ENCODE measurements at places on chromosomes 12 and 14.

- H3K4me1 ChIP-seq: peaks cover 4% of the 10 kb centered on the region
- H3K27ac ChIP-seq: no peak overlapping the region
- no peaks in the 10 kb centered on the region for H3K36me3 ChIP-seq
- no peaks in the 10 kb centered on the region for H3K27me3 ChIP-seq
- no peak overlapping the region for H3K4me3 ChIP-seq
These were observed 13.2 kb upstream of the TSPAN11 start for GRCh38 chr12:30913323-30913722.

- no peaks in the 10 kb centered on the region for H3K36me3 ChIP-seq
- no peak overlapping the region for H3K4me3 ChIP-seq
- no peak for DNase-seq
- no peaks in the 10 kb centered on the region for H3K27me3 ChIP-seq
These were observed 668.0 kb downstream of the DIO2 start for GRCh38 chr14:79543348-79543747.

DNA sequence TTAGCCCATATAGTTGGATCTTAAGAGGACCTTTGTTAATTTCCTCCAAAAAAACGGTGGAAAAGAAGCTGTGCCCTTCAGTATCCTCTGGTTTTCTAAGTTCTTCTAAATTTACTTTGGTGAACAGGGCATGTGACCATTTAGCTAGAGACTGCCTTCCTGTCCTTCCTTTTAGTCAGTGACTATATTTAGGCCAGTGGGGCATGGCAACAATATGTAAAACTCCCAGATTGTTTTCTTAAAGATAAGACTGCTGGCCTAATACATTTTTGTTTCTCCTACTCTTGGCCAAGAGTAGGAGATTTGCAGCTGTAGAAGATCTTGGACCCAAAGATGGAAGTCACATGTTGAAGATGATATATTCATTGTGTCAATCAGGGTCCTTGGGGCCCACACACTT, 325.1 kb upstream of the DCN start:
- no peak for DNase-seq
- no peak overlapping the region for H3K27ac ChIP-seq
- no peaks in the 10 kb centered on the region for H3K27me3 ChIP-seq
- H3K4me1 ChIP-seq: no peaks in the 10 kb centered on the region

GRCh38 chr14:87756661-87757060, 236.3 kb downstream of the GALC start:
- no peaks in the 10 kb centered on the region for H3K4me1 ChIP-seq
- no peaks in the 10 kb centered on the region for H3K36me3 ChIP-seq
- no peak overlapping the region for H3K4me3 ChIP-seq
- DNase-seq: no peak
- H3K27me3 ChIP-seq: no peaks in the 10 kb centered on the region
- H3K27ac ChIP-seq: no peak overlapping the region

GRCh38 chr14:24058260-24058950, 6.6 kb downstream of the CARMIL3 start:
- H3K36me3 ChIP-seq: no peaks in the 10 kb centered on the region
- H3K4me1 ChIP-seq: no peaks in the 10 kb centered on the region
- H3K27me3 ChIP-seq: no peaks in the 10 kb centered on the region

DNA sequence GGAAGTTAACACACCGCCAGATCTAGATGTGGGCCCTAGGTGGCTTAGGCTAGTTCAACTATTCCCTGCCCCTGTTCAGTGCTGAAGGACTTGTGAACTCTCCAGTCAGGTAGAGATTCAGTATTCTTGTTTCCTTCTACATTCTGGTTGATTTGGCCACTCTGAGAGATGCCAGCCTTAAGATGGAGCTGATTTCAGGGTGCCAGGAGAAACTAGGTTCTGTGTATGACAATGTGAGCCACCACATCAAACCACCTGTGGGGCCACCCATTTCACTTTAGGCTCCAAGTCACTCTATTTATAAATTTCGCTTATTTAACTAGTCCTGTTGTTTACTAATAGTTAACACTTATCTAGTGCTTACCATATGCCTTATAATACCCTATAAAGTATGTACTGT, 26.0 kb downstream of the FRMD6 start:
- no peaks in the 10 kb centered on the region for H3K36me3 ChIP-seq
- no peak overlapping the region for H3K27ac ChIP-seq
- no peak overlapping the region for H3K4me3 ChIP-seq
- DNase-seq: no peak

DNA sequence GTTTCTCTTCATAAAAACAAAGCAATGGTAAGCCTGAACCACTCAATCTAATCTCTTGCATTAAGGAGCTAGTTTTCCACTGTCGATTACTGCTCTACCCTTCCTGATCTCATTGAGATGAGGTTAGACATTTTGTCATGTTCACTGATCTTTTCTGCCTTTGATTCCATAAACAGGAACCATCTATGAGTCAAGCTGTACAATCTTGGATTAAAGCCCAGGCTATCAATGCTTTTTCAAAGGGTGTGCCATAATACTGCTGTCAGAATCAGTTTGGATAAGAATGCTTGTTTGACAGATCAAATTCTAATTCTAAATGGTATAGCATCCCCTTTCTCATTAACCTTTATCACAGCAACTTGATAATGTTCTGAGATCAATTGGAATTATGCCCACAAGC, 16.1 kb downstream of the GRIP1 start:
- no peak for DNase-seq
- no peak overlapping the region for H3K27ac ChIP-seq
- H3K4me3 ChIP-seq: no peak overlapping the region
- no peaks in the 10 kb centered on the region for H3K36me3 ChIP-seq
- no peaks in the 10 kb centered on the region for H3K4me1 ChIP-seq

GRCh38 chr12:122022393-122023338, 982 bp downstream of the BCL7A start:
- no peak overlapping the region for H3K27ac ChIP-seq
- peaks cover 5% of the 10 kb centered on the region for H3K27me3 ChIP-seq
- no peaks in the 10 kb centered on the region for H3K36me3 ChIP-seq
- peak; percentile 37 for DNase-seq
- H3K4me3 ChIP-seq: peak overlapping the region; percentile 47

DNA sequence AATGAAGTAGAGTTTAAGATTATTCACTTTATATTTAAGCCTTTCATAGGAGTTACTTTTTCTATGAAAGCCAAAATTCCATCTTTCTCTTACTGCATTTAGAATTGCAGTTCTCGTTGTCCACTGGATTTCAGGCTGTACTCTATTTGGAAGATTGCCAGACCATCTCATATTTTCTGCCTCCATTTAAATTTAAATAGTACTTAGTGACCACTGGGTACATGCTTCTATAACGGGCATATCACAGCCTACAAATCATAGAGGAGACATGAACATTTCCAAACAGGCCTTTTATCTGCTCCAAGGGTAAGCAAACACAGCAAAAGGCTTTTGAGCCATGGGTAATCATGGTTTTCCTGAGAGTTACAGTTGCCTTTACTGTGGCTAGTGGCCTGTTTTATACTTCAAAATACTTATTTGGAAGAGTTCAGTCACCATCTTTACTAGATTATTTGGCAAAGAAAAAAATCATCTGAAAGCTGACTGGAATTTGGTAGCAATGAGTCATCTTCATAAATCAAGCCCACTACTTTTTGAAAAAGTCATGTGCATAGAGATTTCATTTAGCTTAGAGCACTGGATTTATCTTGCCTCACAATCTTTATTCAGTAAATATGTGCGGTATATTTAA, 15.7 kb downstream of the ANO6 start:
- no peak overlapping the region for H3K27ac ChIP-seq
- peaks cover 12% of the 10 kb centered on the region for H3K4me1 ChIP-seq
- no peaks in the 10 kb centered on the region for H3K27me3 ChIP-seq

DNA sequence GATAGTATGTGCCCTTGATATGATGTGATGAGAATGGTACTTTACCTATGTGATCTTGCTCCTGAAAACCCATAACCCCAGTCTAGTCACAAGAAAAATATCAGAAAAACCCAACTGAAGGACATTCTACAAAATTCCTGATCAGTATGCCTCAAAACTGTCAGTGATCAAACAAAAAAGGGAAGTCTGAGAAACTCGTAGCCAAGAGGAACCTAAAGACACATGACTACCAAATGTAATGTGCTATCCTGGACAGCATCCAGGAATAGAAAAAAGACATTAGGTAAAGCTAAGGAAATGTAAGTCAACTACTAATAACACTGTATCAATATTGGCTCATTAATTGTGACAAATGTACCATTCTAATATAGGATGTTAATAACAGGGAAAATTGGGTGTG, 4.1 kb upstream of the WIF1 start:
- DNase-seq: no peak
- H3K27me3 ChIP-seq: peaks cover 4% of the 10 kb centered on the region
- H3K36me3 ChIP-seq: no peaks in the 10 kb centered on the region
- H3K4me3 ChIP-seq: no peak overlapping the region

DNA sequence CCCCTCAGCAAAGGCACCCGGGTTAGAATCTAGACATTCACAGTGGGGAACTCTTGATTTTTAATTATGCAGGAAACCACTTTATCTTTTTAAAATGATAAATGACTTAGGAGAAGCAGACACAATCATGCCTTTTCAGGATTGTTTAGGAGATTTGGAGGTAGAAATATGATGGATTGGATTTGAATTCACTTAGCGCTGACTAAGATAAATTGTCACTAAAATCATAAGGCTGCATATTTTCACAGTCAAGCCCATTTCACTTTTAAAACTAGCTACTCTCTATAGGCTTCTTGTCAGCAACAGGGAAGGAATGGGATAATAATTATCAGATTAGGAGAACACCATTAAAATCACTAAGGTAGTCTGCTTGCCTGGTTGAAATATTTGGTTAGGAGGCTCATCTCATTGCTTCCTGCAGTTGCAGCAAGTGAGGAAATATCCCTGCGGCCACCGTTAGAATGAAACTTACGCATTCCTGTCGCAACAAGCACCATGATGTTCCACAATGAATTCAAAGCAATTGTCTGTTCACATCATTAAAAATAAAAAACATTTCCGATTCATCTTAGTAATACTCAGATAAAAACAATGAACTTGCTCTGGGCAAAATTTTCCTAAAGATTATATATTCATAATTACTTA, 31.9 kb downstream of the DACT1 start:
- H3K27me3 ChIP-seq: no peaks in the 10 kb centered on the region
- H3K4me1 ChIP-seq: peaks cover 8% of the 10 kb centered on the region
- peak; percentile 38 for DNase-seq
- H3K36me3 ChIP-seq: no peaks in the 10 kb centered on the region
- no peak overlapping the region for H3K4me3 ChIP-seq

DNA sequence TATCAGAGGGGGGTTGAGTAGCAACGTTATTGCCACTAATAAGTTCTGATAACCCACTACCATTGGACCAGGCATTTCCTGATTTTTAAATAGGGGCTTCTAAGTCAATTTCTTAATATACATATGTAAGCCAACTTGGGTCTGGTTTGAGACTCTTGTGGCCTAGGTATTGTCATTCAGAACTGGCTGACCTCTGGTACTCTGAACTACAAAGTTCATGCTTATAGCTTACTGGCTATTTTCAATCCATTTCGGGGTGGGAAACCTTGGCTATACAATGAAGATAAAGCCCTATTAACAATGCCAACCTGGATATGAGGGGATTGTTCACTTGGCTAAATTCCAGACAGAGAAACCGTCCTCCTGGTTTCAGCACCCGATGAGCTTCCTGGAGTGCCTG, 8.7 kb downstream of the DYNLL1 start:
- H3K27ac ChIP-seq: no peak overlapping the region
- DNase-seq: no peak
- H3K4me3 ChIP-seq: no peak overlapping the region
- no peaks in the 10 kb centered on the region for H3K36me3 ChIP-seq

- peak overlapping the region; percentile 84 for H3K27ac ChIP-seq
- DNase-seq: peak; percentile 56
- H3K4me1 ChIP-seq: no peaks in the 10 kb centered on the region
- peaks cover 4% of the 10 kb centered on the region for H3K36me3 ChIP-seq
These were observed 1.0 kb downstream of the RNF41 start for GRCh38 chr12:56220611-56221231.

DNA sequence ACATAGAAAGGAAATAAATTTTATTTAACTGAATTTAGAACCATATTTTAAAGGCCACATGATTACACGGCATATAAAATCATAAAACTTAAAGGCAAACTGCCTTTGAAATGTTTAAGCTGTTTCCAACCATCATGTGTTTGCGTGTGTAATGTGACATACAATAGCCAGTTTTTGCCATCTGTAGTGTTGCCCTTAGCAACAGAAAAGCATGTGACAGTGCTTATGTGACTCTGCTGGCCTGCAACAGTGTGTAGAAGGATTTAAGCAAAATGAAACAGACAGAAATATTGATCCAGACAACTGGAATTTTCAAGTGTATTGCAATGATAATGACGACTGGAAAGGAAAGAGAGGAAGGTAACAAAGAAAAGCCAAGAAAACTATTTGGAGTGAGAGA, 49.5 kb downstream of the TSPAN19 start:
- no peak overlapping the region for H3K4me3 ChIP-seq
- no peaks in the 10 kb centered on the region for H3K27me3 ChIP-seq
- H3K36me3 ChIP-seq: no peaks in the 10 kb centered on the region
- no peak for DNase-seq
- H3K4me1 ChIP-seq: no peaks in the 10 kb centered on the region
- no peak overlapping the region for H3K27ac ChIP-seq
